ENCODE measurements at places on chromosomes 2 and 18. TPM values are rescaled to one million over a fixed set of nuclear protein-coding genes. Genes with fewer than 3 reads are reported as not detected.

UGGT1 gene
- 38.8 TPM for total RNA-seq

DSG1 gene
- 0.70 TPM for total RNA-seq

PROKR1 gene
- total RNA-seq, result not detected

CRACDL gene
- total RNA-seq, result 0.47 TPM

NEU4 gene
- total RNA-seq, result 6.8 TPM

TSPYL6 gene
- not detected for total RNA-seq

DNA sequence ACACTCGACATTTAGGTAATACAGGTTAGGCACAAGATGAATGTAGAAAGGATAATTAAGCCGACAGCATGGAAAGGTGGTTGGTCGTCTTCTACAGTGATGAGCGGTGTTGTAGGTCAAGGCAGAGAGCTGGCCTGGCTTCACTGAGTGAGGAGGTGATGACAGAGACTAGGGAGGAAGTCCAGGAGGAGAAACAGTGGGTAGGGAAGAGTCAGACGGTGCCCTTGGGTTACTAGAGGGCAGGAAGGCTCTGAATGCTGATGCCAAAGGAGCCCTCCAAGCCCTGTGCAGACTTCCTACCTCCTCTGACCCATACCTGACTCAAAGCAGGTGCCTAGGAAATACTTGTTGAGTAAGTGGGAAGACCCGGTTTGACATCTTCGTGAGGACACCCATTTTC, 100.8 kb downstream of the ITGB1BP1 start:
- no peak overlapping the region for H3K27ac ChIP-seq
- no peaks in the 10 kb centered on the region for H3K27me3 ChIP-seq
- no peak overlapping the region for H3K4me3 ChIP-seq
- H3K4me1 ChIP-seq, result no peaks in the 10 kb centered on the region
- no peak for DNase-seq
- H3K36me3 ChIP-seq, result no peaks in the 10 kb centered on the region

DNA sequence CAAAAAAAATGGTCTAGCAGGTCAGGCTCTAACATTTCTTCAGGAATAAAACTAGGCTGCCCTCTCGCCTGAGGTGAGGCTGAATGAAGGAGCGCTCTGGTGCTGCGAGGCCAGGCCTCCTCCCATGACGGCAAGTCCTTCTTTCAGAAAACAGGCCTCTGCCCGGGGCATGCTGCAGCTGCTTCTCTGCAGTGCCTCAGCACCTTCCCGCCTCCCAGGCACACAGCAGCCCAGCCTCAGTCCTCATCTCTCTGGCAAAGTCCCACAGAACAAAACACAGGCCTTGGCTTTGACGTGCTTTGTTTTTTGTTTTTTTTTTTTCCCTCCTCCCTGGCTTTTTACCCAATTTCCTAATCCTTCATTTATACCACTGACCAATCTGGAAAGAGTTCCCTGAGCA, 74.8 kb downstream of the BCL11A start:
- DNase-seq, result no peak
- H3K4me3 ChIP-seq, result no peak overlapping the region

DNA sequence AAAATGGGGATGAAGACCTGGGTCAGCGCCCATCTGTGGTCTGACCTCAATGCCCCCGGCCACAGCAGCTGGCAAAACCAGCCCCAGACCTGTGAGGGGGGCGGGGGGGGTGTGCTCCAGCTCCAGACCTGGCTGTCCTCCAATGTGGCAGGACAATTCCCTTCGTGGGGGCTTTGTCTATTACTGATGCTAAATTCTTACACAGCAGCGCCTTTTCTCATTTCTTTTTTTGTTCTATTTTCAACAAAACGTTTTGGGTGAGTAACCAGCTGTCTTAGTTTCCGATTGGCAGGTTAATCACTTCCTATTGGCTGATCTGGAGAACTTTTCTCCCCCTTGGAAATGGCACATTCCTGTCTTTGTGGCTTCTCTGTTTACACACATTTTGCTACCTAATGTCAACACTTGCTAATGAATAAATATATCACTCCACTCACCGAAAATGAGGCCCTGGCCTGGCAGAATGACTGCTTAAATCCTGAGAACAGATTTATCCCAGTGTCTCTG, 4.4 kb downstream of the SMAD7 start:
- DNase-seq, result no peak
- H3K27me3 ChIP-seq, result no peaks in the 10 kb centered on the region
- H3K27ac ChIP-seq, result peak overlapping the region; percentile 100
- peaks cover 55% of the 10 kb centered on the region for H3K4me1 ChIP-seq
- peak overlapping the region; percentile 92 for H3K4me3 ChIP-seq
- H3K36me3 ChIP-seq, result no peaks in the 10 kb centered on the region

DNA sequence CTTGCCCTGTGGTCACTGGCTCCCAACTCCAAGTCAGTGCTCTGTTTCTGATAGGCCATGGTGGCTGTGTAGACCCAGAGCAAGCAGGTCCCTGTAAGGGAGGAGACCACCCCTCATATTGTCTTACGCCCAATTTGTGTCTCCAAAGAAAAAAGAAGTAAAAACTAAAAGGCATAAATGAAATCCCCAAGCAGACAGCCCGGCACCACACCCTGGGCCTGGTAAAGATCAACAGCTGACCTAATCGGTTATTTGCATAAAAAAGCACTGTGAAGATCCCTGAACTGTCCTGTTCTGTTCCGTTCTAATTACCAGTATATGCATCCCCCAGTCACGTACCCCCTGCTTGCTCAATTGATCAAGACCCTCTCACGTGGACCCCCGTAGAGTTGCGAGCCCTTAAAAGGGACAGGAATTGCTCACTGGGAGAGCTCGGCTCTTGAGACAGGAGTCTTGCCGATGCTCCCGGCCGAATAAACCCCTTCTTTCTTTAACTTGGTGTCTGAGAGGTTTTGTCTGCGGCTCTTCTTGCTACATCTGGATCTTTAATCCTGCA, 364.1 kb upstream of the HS6ST1 start:
- no peak overlapping the region for H3K27ac ChIP-seq
- DNase-seq, result no peak
- no peaks in the 10 kb centered on the region for H3K36me3 ChIP-seq
- no peaks in the 10 kb centered on the region for H3K27me3 ChIP-seq
- H3K4me1 ChIP-seq, result no peaks in the 10 kb centered on the region
- no peak overlapping the region for H3K4me3 ChIP-seq

GRCh38 chr2:173922068-173922467, 43.1 kb downstream of the SP3 start:
- H3K27me3 ChIP-seq, result no peaks in the 10 kb centered on the region
- H3K27ac ChIP-seq, result peak overlapping the region; percentile 12
- DNase-seq, result no peak
- peaks cover 9% of the 10 kb centered on the region for H3K4me1 ChIP-seq

DNA sequence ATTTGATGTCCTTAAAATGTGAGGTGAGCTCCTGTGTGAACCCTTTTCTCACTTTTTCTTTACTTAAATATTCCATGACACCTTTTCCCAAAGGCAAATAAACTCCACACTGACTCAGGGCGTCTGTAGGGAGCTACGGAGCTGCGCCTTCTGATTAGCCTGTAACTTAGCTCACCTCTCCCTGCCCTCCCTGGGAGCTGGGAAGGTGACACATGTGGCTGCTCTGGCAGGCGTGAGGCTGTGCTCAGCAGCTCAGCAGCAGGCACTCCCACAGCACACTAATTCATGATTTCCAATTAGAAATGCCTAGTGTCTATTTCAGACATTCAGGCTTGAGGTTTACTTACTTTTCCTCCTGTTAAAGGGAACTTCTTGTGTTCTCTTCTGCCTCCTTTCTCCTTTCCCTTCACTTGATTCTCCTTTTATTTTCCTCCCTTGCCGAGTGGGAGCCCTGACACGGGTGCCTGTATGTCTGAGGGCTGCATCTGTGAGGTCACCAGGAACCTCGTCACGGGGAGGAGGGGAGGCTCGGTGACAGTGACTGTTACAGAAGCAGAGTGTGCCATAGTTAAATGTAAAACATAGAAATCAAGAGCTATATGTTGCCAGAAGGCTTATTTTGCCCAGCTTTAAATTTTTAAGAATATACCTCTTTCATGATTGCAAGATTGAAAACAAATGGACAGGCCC, 437.1 kb downstream of the DCDC2C start:
- H3K36me3 ChIP-seq, result no peaks in the 10 kb centered on the region
- H3K4me3 ChIP-seq, result no peak overlapping the region
- peak; percentile 7 for DNase-seq
- no peaks in the 10 kb centered on the region for H3K4me1 ChIP-seq

Measured in hepatocyte (in vitro differentiated cells).